ENCODE measurements at places on chromosomes 16 and 17.

- peaks cover 10% of the 10 kb centered on the region for H3K36me3 ChIP-seq
- peaks cover 7% of the 10 kb centered on the region for H3K4me1 ChIP-seq
- DNase-seq, result no peak
- H3K4me3 ChIP-seq, result no peak overlapping the region
Observed at GRCh38 chr16:84751241-84751640, 51.4 kb downstream of the USP10 start.

DNA sequence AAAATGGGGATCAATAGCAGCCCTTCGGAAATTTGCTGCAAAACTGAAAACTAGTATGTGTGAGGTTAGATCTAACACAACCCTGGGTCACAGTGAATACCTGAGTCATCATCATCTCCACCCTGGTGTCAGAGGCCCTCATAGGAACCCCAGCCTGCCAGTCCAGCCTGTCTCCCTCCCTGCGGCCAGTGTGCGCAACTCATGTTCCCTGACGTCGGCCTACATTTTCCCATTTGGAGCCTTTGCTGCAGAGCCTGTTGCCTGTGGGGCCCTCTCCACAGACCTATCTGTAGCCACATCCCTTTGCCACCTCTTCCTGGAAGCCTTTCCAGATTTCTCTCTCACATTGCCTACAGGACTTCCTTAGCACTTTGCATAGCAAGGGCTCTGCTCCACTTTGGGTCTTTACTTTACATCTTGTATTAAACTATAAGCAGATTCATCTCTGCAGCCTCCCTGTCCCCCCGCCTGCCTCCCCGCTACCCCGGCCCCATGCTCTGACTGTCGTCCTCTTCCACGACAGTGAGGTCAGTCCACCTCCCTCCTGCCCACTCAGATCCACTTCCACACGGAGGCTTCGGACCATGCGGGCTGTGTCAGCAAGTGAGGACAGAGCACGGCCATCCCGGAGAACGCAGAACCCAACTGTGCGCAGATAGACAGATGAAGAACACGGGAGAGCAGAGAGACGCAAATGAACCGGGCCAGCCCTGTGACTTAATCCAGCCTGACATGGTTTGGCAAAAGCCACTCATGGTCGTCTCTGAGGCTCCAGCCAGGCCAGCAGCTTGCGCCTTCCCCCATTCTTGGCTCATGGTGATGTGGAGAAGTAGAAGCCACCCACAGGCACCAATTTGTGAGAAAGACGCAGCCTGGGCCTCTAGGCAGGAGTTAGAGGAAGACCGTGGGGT is 31.0 kb downstream of the NGFR start:
- DNase-seq, result no peak
- H3K27ac ChIP-seq, result no peak overlapping the region
- H3K36me3 ChIP-seq, result no peaks in the 10 kb centered on the region
- no peaks in the 10 kb centered on the region for H3K4me1 ChIP-seq
- H3K4me3 ChIP-seq, result no peak overlapping the region

DNA sequence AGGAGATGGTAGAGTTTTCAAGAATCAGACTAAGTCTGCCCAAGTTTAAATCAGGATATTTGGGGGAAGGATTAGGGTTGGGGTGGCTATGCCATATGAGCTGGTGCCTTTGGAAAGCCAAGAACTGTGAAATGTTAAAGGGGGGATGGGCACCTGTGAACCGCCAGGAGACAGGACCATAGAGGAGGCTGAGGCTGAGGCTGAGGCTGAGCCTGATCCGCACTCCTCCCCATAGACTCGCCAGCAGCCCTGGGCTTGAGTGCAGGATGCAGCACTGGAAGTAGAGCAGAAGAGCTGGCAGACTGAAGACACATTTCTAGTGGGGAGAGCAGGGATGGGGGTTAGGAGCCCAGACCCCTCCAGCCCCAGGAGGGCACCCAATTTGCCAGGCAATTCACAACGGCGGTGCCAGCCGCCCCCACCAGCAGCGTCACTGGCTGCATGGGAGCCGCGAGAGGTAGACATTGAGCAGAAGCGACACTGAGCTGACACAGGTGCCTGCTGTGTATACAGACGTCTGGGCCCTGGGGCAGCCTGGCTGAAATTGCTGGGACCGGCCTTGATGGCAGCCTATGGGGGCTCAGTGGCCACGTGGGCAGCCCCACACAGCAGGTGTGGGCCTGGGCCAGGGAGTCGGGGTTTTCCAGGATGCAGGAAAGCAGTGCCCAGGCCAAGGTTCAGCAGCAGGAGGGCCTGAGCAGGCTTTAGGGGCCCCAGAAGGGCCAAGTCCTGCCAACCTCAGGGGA is 9.2 kb downstream of the PIMREG start:
- DNase-seq, result no peak
- H3K27me3 ChIP-seq, result peaks cover 18% of the 10 kb centered on the region
- no peaks in the 10 kb centered on the region for H3K4me1 ChIP-seq
- no peak overlapping the region for H3K4me3 ChIP-seq

- H3K4me1 ChIP-seq, result no peaks in the 10 kb centered on the region
- H3K27ac ChIP-seq, result no peak overlapping the region
- DNase-seq, result no peak
- H3K4me3 ChIP-seq, result no peak overlapping the region
- no peaks in the 10 kb centered on the region for H3K27me3 ChIP-seq
- peaks cover 41% of the 10 kb centered on the region for H3K36me3 ChIP-seq
Observed at GRCh38 chr17:4162775-4163466, 19.9 kb downstream of the CYB5D2 start.

DNA sequence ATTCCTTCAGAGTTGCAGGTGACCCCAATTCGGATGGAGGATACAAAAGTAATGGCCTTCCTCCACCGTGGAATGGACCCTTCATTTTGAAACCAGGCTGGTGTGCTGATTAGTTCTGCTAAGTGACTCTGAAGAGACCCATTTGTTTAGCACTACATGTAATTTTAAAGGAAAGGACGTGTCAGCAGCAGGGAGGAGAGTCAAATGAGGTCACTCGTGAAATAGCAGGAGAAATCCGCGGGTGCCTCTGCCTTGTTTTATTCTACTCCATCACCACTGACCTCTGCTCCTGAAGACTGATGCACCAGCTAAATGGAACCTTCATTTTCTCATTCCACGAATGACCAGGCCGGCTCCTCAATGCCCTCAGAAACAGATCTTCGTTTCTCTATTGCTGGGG is 589.2 kb downstream of the CDH11 start:
- no peak for DNase-seq
- no peaks in the 10 kb centered on the region for H3K4me1 ChIP-seq

DNA sequence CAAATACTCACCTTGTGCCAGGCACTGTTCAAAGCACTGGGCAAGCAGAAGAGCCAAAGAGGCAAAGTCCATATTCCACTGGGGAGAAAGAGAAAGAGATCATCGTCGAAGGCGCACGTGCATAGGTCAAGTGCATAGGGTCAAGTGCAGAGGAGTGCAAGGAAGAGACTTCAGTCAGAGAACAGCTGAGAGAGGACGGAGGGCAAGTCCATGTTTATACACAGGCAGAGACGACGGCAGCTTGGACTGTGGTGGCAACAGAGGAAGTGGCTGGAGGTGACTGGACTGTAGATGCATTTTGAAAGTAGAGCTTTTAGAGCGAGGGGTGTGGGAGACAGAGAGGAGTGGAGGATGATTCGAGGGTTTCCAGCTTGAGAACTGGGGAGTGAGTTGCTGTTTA is 74.7 kb upstream of the SDK2 start:
- no peaks in the 10 kb centered on the region for H3K27me3 ChIP-seq
- peaks cover 22% of the 10 kb centered on the region for H3K4me1 ChIP-seq
- no peak overlapping the region for H3K4me3 ChIP-seq

GRCh38 chr16:20868890-20869289 is 31.3 kb downstream of the DCUN1D3 start:
- H3K36me3 ChIP-seq, result no peaks in the 10 kb centered on the region
- H3K4me3 ChIP-seq, result no peak overlapping the region
- no peaks in the 10 kb centered on the region for H3K27me3 ChIP-seq
- peaks cover 7% of the 10 kb centered on the region for H3K4me1 ChIP-seq
- H3K27ac ChIP-seq, result no peak overlapping the region

GRCh38 chr17:78038748-78039288 is 80.3 kb downstream of the TNRC6C start:
- no peak overlapping the region for H3K27ac ChIP-seq
- peaks cover 9% of the 10 kb centered on the region for H3K36me3 ChIP-seq
- H3K4me1 ChIP-seq, result peaks cover 4% of the 10 kb centered on the region

GRCh38 chr17:53033297-53033696 is 789.4 kb upstream of the KIF2B start:
- H3K27ac ChIP-seq, result no peak overlapping the region
- no peak for DNase-seq
- H3K4me3 ChIP-seq, result no peak overlapping the region
- no peaks in the 10 kb centered on the region for H3K27me3 ChIP-seq
- no peaks in the 10 kb centered on the region for H3K36me3 ChIP-seq
- no peaks in the 10 kb centered on the region for H3K4me1 ChIP-seq

DNA sequence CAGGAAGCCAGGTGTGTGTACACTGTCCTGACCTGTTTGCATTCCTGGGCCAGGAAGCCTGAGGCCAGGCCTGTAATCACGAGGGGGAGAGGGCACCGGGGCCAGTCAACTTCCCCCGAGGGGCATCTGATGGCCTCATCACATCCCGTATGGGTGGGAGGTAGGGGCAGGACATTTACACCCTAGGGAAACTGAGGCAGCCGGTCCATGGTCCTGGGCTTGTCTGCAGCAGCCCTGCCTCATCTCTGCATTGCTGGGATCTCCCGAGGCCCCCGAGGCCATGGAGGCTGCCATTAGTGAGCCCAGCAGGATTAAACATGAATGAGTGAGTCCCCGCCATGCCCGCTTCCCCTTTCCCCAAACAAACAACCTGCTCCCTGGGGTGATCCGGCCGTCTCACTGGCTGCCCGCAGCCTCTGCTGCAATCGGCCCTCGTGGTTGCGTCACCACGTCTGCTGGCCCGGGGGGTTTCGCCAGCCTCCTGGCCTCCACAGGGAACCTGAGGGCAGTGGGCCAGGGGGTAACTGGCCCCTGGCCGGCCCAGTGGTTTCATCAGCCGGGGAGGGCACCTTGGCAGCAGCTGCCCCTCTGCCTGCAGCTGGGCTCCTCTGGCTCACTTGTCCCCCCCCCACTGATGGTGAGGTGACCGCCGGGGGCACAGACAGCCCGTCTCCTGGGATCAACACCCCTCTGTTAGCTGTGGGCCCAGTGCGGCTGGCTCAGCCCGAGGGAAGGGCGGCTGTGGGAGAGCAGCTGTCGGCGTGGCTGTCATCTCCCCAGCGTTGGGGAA is 88.3 kb upstream of the GSE1 start:
- no peak overlapping the region for H3K27ac ChIP-seq
- no peaks in the 10 kb centered on the region for H3K36me3 ChIP-seq
- H3K27me3 ChIP-seq, result peaks cover 40% of the 10 kb centered on the region
- H3K4me3 ChIP-seq, result no peak overlapping the region

- DNase-seq, result no peak
- H3K4me3 ChIP-seq, result no peak overlapping the region
- H3K36me3 ChIP-seq, result no peaks in the 10 kb centered on the region
- H3K27ac ChIP-seq, result no peak overlapping the region
Observed at GRCh38 chr17:77778636-77779489, 179.6 kb upstream of the TNRC6C start.

GRCh38 chr17:30395398-30396022 is 16.8 kb downstream of the CPD start:
- no peak overlapping the region for H3K4me3 ChIP-seq
- no peak for DNase-seq
- H3K36me3 ChIP-seq, result peaks cover under 1% of the 10 kb centered on the region
- no peak overlapping the region for H3K27ac ChIP-seq

- peaks cover 30% of the 10 kb centered on the region for H3K27me3 ChIP-seq
- H3K27ac ChIP-seq, result no peak overlapping the region
- peaks cover 17% of the 10 kb centered on the region for H3K4me1 ChIP-seq
- no peaks in the 10 kb centered on the region for H3K36me3 ChIP-seq
Observed at GRCh38 chr16:49592546-49593423, 219.2 kb downstream of the C16orf78 start.

GRCh38 chr16:53257001-53257400 is 177.3 kb upstream of the RBL2 start:
- H3K36me3 ChIP-seq, result peaks cover 27% of the 10 kb centered on the region
- H3K27me3 ChIP-seq, result no peaks in the 10 kb centered on the region
- no peak overlapping the region for H3K27ac ChIP-seq
- no peaks in the 10 kb centered on the region for H3K4me1 ChIP-seq

GRCh38 chr17:11625878-11626277 is 27.6 kb downstream of the DNAH9 start:
- H3K4me3 ChIP-seq, result no peak overlapping the region
- H3K4me1 ChIP-seq, result no peaks in the 10 kb centered on the region
- no peak for DNase-seq
- H3K27ac ChIP-seq, result no peak overlapping the region
- H3K27me3 ChIP-seq, result peaks cover 4% of the 10 kb centered on the region
- H3K36me3 ChIP-seq, result no peaks in the 10 kb centered on the region

GRCh38 chr17:46044286-46044928 is 45.4 kb downstream of the STH start:
- peaks cover 16% of the 10 kb centered on the region for H3K36me3 ChIP-seq
- peak; percentile 63 for DNase-seq
- H3K27ac ChIP-seq, result no peak overlapping the region
- no peak overlapping the region for H3K4me3 ChIP-seq
- no peaks in the 10 kb centered on the region for H3K4me1 ChIP-seq
- no peaks in the 10 kb centered on the region for H3K27me3 ChIP-seq

GRCh38 chr16:57689762-57690558 is 4.6 kb upstream of the DRC7 start:
- DNase-seq, result peak; percentile 40
- peak overlapping the region; percentile 3 for H3K4me3 ChIP-seq
- H3K4me1 ChIP-seq, result peaks cover 9% of the 10 kb centered on the region
- no peaks in the 10 kb centered on the region for H3K36me3 ChIP-seq
- H3K27me3 ChIP-seq, result peaks cover 25% of the 10 kb centered on the region
- H3K27ac ChIP-seq, result peak overlapping the region; percentile 60

- H3K4me1 ChIP-seq, result no peaks in the 10 kb centered on the region
- no peak for DNase-seq
- no peak overlapping the region for H3K4me3 ChIP-seq
- no peak overlapping the region for H3K27ac ChIP-seq
Observed at GRCh38 chr17:27494192-27495091, 38.2 kb downstream of the KSR1 start.

DNA sequence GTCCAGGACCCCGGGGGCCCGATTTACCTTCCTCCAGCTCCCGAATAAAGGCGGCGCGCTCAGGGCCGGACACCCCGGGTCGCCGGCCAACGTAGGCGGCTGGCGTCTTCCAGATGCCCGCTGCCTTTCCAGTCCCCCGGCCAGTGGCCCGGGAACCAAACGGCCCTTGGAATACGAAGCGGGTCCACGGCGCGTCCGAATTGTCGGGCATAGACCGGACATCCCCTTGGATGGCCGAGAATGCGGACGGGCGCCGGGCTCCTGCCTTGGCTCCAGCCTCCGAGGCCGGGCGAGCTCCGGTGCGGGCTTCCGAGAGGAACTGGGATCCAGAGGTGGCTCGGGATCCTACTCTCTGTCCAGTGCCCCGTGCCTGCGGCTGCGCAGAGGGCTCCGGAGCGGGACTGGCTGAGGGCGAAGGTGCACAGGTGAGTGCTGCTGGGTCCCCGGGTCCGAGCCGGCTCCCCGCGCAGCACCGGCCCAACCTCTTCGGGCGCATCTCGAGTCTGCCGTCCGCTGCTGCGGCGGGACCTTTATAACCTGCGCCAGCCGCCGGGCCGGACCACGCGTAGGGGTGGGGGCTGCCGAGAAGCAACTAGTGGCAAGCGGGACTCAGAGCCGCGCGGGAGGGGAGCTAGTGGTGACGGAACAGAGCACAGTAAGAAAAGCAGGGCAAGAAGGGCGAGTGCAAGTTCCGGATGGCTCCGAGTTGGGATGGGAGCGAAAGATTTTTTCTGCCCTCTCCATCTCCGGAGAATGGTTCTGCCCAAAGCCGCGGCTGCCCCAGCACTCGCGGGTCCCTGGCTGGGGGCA is at the start of gene HAP1:
Gene HAP1, minus strand, starts transcription at position 505 of the 810 bp plus-strand sequence. Its CDS starts 9 bp downstream, at position 496.
- DNase-seq, result no peak
- no peaks in the 10 kb centered on the region for H3K36me3 ChIP-seq
- H3K4me3 ChIP-seq, result peak within 1 kb of the TSS; percentile 35
- peaks cover 6% of the 10 kb centered on the region for H3K27me3 ChIP-seq
- peaks cover 2% of the 10 kb centered on the region for H3K4me1 ChIP-seq
